ENCODE measurements at places on chromosomes 11 and 22.

GRCh38 chr22:46033256-46034200, 56.6 kb upstream of the WNT7B start:
- peaks cover 47% of the 10 kb centered on the region for H3K4me1 ChIP-seq
- H3K36me3 ChIP-seq: no peaks in the 10 kb centered on the region
- H3K27me3 ChIP-seq: no peaks in the 10 kb centered on the region
- no peak overlapping the region for H3K27ac ChIP-seq
- no peak overlapping the region for H3K4me3 ChIP-seq

DNA sequence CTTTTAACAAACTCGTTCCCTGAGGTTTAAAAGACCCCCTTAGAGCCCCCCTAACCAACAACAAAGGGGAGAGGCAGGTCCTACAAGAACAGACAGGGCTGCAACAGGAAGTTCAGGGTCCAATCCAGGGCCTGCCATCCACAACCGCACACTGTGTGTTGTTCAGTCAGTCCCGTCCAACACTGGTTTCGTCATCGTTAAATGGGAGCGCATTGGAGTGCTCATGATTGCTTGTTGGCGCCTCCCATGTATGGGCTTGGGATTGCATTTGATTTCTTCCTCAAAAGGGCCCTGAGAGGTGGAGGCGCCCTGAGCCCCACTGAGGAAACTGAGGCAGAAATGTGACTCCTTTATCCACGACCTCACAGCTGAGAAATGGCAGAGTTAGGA, 174.1 kb downstream of the MN1 start:
- DNase-seq: no peak
- H3K4me1 ChIP-seq: no peaks in the 10 kb centered on the region
- no peak overlapping the region for H3K4me3 ChIP-seq
- no peaks in the 10 kb centered on the region for H3K27me3 ChIP-seq

GRCh38 chr11:93525601-93526345, 17.4 kb downstream of the SMCO4 start:
- no peak overlapping the region for H3K27ac ChIP-seq
- peaks cover 24% of the 10 kb centered on the region for H3K4me1 ChIP-seq
- H3K36me3 ChIP-seq: no peaks in the 10 kb centered on the region
- no peaks in the 10 kb centered on the region for H3K27me3 ChIP-seq
- no peak for DNase-seq
- H3K4me3 ChIP-seq: no peak overlapping the region

DNA sequence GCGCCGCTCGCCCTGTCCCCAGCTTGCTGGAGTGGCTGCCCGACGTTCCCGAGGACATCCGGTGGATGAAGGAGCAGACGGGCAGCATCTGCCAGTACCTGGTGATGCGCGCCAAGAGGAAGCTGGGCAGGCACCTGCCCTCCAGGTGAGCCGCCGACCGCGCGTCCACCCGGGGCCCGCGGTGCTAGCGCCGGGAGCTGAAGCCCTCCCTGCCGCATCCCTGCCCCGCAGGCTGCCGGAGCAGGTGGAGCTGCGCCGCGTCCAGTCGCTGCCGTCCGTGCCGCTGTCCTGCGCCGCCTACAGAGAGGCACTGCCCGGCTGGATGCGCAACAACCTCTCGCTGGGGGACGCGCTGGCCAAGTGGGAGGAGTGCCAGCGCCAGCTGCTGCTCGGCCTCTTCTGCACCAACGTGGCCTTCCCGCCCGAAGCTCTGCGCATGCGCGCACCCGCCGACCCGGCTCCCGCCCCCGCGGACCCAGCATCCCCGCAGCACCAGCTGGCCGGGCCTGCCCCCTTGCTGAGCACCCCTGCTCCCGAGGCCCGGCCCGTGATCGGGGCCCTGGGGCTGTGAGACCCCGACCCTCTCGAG, 3.3 kb upstream of the CRACR2B start:
- H3K27ac ChIP-seq: no peak overlapping the region
- peaks cover 28% of the 10 kb centered on the region for H3K36me3 ChIP-seq
- H3K4me1 ChIP-seq: peaks cover 52% of the 10 kb centered on the region
- no peak overlapping the region for H3K4me3 ChIP-seq

- H3K4me3 ChIP-seq: no peak overlapping the region
- no peaks in the 10 kb centered on the region for H3K36me3 ChIP-seq
- no peaks in the 10 kb centered on the region for H3K27me3 ChIP-seq
- no peak for DNase-seq
- no peak overlapping the region for H3K27ac ChIP-seq
- H3K4me1 ChIP-seq: no peaks in the 10 kb centered on the region
Measured at GRCh38 chr22:48147404-48147803, 1385.0 kb downstream of the TBC1D22A start.

DNA sequence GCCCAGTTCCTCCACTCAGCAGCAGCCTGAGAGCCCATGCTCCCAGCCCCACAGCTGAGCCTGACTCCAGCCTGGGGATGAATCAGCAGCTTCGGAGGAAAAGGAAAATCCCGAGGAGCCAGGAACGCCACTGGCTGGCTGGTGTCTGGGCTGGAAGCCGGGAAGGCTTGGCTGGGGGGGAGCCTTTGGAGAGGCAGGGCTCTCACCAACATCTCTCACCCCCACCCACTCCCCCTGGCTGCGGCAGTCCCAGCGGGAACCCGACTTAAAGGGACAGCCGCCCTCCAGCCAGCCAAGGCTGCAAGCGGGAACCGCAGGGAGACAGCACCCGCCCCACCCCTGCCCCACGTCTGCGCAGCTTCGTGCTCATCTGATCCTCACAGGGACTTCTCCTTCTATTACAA, 28.4 kb downstream of the KIAA0930 start:
- H3K36me3 ChIP-seq: peaks cover 6% of the 10 kb centered on the region
- no peak for DNase-seq
- H3K4me3 ChIP-seq: peak overlapping the region; percentile 43
- H3K27ac ChIP-seq: peak overlapping the region; percentile 86
- H3K27me3 ChIP-seq: no peaks in the 10 kb centered on the region
- peaks cover 60% of the 10 kb centered on the region for H3K4me1 ChIP-seq

- peaks cover 25% of the 10 kb centered on the region for H3K4me1 ChIP-seq
- no peaks in the 10 kb centered on the region for H3K36me3 ChIP-seq
- no peak for DNase-seq
- peak overlapping the region; percentile 75 for H3K4me3 ChIP-seq
- H3K27me3 ChIP-seq: no peaks in the 10 kb centered on the region
Measured at GRCh38 chr22:26589367-26589844, 526 bp downstream of the TPST2 start.

GRCh38 chr22:27578937-27579617, 222.5 kb downstream of the MN1 start:
- no peak for DNase-seq
- peaks cover 22% of the 10 kb centered on the region for H3K4me1 ChIP-seq
- H3K27ac ChIP-seq: peak overlapping the region; percentile 42
- H3K4me3 ChIP-seq: no peak overlapping the region

DNA sequence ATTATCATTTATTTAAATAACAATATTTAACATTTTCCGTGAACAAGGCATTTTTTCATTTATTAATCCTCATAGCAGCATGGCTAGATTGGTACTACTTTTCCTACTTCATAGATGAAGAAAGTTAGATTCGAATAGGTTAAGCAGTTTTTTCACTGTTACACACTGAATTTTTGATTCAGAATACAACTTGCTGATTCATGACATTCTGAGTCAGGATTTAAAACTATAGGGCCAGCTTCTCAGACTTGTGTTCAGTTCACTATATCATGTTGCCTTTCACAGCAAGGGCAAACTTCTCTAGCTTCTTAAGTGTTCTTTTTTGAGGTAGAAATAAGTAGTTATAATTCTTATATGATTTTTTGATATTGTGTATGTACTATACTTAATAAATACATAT, 31.5 kb downstream of the CYP2R1 start:
- H3K4me1 ChIP-seq: no peaks in the 10 kb centered on the region
- no peak overlapping the region for H3K27ac ChIP-seq
- no peaks in the 10 kb centered on the region for H3K27me3 ChIP-seq
- no peak overlapping the region for H3K4me3 ChIP-seq

DNA sequence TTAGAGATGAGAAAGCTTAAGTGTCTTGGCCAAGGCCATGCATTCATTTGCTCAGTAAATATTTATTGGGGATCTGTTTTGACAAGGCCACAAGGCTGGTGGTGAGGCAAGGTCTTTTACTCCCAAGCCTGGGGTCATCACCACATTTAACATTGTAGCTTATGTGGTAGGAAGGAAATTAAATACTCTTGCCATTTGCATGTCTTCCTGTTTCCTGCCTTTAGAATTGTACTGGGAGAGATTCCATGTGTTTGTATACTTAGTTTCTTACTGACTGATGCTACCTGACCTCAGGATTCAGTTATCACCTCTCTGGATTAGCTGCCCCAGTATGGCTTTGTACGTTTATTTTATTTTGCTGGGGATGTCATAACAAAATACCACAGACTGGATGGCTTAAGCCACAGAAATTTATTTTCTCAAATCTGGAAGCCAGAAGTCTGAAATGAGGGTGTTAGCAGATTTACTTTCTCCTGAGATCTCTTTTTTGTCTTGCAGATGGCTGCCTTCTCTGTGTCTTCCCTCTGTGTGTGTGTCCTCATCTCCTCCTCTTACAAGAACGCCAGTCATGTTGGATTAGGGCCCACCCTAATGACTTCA, 44.8 kb downstream of the SPECC1L start:
- no peak overlapping the region for H3K27ac ChIP-seq
- DNase-seq: no peak
- H3K36me3 ChIP-seq: no peaks in the 10 kb centered on the region
- H3K27me3 ChIP-seq: no peaks in the 10 kb centered on the region

DNA sequence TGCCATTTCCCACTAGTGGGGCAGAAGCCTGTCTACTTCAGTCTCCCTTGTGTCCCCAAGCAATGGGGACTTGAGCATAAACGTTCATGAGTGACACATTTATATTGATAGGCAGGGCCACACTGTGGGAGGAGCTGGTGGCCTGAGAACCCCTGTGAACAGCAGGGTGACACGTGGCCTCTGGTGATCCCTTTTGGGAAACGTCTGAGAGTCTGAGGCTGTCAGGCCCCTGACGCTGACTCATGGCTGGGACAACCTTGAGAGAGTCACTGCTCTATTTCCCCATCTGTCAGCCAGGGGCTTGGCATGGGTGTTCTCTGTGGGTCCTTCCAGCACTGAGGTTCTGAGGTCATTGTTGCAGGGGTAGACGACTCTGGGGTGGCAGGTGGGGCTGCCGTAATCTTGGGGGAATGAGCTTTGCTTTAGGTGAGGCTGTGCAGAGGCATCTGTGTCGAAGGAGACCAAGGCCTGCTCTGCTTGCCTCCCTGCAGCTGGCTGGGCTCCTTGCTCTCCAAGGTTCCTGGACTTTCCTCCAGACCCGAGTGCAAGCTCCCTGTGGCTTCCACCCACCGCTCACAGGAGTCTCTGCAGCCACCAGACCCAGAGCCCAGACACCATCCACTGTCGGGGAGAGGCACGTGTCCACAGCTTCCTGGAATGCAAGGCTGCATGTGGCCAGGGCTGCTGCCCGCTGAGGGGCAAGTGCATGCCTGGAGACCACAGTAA, 54.7 kb downstream of the SMIM38 start:
- no peaks in the 10 kb centered on the region for H3K27me3 ChIP-seq
- no peaks in the 10 kb centered on the region for H3K36me3 ChIP-seq
- no peak for DNase-seq
- no peak overlapping the region for H3K27ac ChIP-seq
- no peaks in the 10 kb centered on the region for H3K4me1 ChIP-seq

DNA sequence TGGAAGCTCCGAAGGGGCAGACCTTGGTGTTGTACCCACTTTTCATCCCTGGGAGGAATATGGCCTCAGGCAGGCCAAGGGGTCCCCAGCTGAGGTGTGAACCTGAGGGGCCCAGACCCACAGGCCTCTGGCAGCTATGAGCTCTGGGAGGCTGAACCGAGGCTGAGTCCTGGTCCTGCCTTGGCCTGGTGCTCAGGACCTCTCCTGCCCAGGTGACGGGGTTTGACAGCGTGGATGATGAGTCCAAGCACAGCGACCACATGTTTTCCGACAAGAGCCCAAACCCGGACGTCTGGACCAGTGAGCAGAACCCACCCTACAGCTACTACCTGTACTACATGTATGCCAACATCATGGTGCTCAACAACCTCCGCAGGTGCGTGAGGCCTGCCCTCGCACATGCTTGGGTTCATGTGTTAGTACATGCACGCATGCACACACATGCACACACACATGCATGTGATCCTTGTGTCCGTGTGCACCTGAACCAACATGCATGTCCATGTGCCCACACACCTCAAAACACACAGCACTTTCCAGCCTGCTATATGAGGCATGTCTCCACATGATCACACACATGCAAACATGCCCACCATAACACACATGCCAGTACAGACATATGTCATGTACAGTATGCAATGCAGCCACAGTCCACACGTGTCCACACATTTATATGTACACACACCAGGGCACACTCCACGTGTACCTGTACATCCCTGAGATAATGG, 40.9 kb downstream of the RNF141 start:
- DNase-seq: peak; percentile 79
- H3K36me3 ChIP-seq: no peaks in the 10 kb centered on the region
- no peak overlapping the region for H3K4me3 ChIP-seq
- no peaks in the 10 kb centered on the region for H3K27me3 ChIP-seq

DNA sequence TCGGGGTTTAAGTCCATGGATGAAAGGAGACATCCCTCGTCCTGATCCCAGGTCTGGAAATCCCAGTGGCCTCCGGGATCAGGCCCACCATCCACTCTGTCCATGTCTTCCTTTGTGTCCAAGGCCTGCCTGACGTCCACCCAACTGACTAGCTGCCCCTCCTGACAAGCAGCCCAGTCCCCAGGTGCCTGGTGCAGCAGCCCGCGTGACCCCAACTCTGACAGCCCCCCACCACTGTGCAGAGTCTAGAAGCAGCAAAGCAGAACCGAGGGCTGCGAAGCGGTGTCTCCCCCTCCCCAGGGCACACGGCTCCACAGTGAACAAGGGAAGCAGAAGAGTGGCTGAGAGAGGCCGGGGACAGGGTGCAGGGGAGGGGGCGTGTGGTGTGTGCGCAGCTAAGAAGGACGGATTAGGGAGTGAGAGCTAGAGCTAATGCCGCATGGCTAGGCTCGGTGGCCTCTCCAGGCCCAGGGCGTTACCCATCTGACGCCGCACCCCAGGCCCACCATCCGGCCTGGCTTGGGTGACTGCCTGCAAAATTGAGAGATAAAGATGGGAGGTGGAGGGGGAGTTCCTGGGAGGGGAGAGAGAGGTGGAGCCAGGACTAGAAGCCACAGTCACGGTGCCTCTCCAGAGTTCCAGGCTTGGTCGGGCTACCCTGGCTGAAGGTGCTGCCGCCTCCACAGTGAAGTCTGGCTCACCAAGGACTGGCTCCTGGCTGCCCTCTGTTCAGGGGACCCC, 16.6 kb upstream of the BAIAP2L2 start:
- H3K27me3 ChIP-seq: no peaks in the 10 kb centered on the region
- no peak for DNase-seq
- no peaks in the 10 kb centered on the region for H3K4me1 ChIP-seq
- no peaks in the 10 kb centered on the region for H3K36me3 ChIP-seq
- H3K4me3 ChIP-seq: no peak overlapping the region
- H3K27ac ChIP-seq: no peak overlapping the region

DNA sequence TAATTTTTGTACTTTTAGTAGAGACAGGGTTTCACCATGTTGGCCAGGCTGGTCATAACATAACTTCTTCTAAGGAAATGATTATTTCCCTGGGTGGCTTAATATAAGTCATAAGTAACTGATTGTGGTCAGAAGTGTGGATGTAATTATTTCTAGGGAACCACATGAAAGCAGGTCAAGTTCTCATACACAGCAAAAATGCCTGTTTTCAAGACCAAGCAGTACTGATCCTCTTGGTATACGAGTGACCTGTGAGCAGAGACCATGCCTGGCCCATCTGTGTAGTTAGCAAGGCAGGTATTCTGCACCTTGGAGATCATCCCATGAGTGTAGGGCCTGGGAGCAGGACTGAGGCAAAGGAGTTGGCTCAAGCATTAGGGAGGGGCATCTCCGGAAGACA, 32.5 kb upstream of the NUCB2 start:
- no peaks in the 10 kb centered on the region for H3K27me3 ChIP-seq
- no peaks in the 10 kb centered on the region for H3K4me1 ChIP-seq
- H3K36me3 ChIP-seq: no peaks in the 10 kb centered on the region
- no peak for DNase-seq

- DNase-seq: no peak
- H3K4me1 ChIP-seq: peaks cover 22% of the 10 kb centered on the region
- peak overlapping the region; percentile 32 for H3K27ac ChIP-seq
- no peaks in the 10 kb centered on the region for H3K27me3 ChIP-seq
Measured at GRCh38 chr11:74678591-74679512, 52.4 kb downstream of the CHRDL2 start.

Measured in vagina (tissue), 2 donors.